ENCODE measurements at places on chromosomes 13 and 19.

DNA sequence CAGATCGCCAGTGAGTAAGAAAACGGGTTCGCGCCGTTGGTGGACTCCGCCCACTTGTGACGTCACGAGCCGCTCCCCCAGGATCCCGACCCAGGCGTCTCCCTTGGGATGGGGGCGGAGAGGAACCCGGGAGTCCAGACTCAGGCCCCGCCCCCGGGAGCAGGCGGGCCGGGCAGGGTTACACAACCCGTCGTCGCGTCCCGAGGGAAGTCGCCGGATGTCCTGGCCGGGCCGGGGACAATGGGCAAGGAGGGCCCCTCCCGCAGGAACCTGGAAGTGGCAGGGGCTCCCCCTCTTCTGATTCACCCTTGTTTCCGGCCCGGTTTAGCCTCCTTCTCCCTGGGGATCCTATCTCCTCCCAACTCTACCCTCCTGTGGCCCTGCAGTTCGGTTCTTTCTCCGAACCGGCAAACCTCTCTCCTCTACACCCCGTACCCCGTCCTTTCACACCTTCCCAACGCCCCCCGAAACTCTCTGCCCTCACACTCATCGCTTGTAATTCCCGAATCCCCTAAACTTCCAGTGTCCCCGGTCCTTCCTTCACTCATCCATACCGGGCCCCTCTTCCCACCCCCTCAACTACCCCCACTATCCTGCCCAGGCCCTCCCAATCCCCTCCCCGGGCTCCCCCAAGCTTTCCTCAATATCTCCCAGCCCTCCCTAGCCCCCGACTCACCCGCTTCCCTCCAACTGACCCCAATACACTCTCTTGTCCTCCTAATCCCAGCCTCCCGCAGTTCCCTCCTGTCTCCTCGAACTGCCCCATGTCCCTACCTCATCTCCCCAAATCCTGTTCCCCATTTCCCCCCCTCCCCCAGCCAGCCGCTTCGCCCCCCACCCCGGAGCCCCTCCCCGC, 20.0 kb upstream of the ERCC1 start:
- peak; percentile 83 for DNase-seq

DNA sequence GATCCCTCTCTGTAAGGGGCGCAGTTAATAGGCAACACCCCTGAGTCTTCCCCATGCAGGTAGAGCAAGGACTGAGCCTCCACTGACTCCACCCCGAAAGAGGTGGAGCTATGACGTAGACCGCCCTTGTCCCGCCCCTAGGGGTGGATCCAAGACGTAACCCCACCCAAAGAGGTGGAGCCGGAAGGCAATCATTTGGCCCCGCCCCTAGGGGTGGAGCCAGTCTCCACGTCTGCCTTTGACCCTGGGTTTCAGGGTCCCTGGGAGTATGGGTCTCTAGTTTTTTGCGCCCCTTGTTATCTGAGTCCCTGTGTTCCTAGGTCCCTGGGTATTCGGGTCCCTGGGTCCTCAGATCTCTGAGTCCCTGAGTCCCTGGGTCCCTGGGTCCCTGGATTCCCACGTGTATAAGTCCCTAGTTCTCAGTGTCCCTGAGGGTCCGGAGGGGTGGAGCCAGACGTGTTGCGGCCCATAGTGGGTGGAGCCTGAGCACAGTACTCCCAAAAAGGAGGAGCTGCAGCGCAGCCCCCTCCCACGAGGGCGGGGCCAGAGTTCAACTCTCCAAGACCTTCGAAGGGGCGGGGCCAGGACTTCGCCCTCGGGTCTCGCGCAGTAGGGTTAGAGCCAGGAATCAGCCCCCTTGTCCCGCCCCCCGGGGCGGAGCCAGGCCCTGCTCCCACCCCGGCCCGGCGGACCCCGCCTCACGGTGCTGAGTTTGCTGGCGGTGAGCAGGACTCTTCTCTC, 5.3 kb downstream of the DENND1C start:
- DNase-seq = peak; percentile 75

DNA sequence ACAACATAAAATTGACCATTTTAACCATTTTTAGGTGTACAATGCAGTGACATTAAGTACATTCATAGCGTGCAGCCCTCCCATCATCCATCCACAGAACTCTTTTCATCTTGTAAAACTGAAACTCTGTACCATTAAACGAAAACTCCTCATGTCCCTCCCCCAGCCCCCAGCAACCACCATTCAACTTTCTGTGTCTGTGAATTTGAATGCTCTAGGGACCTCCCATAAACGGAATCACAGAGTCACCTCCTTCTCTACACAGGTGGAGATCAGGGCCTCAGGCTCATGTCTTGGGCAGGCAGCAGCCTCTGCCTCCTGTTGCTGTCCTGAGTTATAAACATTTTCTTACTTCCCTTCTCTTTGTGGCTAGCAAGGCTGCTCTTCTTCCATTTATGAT, 7.3 kb upstream of the CCNE1 start:
- no peak for DNase-seq

DNA sequence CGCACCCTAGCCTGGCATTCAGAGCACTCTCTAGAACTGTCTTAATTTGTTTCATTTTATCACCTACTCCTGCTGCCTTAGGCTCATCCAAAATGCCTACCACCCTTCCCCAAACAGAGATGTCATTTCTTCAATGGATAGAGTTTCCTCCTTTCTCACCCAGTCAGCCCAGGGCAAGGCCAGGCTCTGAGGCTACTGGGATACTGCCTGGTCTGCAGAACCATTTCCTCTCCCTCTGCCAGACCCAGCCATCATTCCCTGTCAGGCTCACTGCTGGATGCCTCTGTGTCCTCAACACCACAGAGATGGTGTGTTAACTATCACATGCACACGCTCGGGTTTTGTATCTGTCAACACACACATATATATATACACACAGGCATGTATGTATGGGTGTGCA, 47.2 kb downstream of the C13orf42 start:
- DNase-seq = no peak

DNA sequence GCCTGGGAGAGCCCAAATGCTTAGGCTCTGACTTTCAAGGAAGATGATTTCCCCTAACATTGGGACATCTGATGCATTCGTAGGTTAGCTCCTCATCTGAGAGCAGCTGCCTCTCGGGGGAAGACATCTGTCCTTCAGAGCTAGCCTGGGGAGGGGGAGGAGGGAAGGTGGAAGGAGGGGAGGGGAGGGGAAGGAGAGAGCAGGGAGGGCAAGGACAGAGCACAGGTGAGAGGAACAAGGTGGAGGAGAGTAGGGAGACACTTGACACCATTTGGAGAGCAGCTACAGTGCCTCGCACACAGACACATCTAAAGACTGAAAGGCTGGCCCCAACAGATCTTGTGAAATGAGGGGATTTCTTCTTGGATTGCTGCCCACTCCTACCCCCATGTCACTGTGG, 103.8 kb downstream of the ZDHHC20 start:
- DNase-seq = no peak

- peak; percentile 34 for DNase-seq
Observed at GRCh38 chr19:51695088-51695487, 2.0 kb downstream of the SPACA6 start.

- DNase-seq = no peak
Observed at GRCh38 chr13:112983428-112984196, 14.6 kb downstream of the MCF2L start.

DNA sequence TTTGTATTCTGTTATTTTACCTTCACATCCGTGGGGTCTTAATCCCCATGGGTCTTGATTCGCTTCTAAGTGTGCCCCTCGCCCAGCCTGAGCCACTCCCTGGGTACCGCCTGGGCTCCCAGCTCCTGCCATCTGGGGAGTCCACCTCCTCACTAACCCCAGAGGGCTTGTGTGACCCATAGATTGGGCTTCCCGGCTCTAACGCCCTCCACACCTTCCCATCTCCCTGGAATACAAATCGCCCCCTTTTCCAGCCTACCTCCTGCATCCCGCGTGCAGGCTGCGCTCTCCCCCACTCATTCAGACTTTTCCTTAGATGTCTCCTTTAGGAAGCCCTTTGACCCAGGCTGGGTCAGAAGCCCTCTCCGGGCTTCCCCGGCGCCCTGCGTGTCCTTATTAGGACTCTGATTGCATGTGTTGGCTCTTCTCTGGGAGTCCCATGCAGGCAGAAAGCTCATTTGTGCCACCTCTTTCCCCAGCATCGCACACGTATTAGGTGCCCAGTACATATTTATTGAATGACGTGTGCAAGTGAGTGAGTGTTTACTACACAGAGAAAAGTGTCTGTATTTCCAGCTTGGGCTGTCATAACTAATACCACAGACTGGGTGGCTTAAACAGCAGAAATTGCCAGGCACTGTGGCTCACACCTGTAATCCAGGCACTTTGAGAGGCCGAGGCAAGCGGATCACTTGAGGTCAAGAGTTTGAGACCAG, 757 bp downstream of the CCDC124 start:
- DNase-seq = no peak

DNA sequence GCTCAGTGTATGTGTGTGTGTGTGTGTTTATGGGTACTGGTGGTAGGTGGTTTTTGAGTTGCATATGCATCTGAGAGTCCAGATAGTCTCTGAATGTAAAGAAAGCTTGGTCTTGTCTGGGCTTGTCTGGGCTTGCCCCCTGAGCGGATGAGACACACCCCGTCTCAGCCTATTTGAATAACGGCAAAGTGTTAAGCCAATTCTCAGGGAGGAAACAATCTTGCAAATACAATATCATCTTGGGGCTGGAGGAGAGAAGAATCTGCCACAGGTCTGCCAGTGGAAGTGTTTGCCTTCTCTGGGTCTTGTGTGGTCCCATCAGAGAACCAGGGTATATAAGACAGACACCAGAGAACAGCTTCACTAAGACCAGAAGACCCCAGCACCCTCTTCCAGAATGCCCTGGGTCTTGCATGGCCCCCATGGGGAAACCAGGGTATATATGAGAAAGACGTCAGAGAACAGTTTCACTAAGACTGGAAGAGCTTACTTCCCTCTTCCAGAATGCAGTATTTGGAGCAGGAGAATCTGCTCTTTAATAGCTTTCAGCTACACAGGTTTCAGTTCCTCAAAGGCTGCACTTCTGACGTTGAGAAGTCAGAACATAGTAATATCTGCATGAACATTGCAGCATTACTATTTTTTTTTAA, 13.3 kb downstream of the CD70 start:
- DNase-seq = peak; percentile 90

DNA sequence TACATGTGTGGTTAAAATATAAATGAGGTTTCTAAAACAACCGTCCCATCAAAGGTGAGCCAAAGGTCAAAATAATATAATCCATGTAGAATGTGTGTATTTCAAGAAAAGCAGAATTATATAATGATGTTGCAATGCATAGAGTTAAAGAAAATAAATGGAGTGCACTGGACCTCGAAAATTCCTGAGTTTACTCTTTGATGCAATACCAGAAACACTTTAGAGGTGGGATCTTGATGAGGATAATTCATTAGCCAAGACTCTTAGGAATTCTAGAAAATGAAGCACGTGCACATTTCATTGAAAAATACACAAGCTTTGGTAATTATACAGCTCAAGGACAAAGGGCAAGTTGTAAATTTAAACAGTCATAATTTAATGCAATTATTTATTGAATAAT, 508.9 kb upstream of the ARGLU1 start:
- DNase-seq = no peak

DNA sequence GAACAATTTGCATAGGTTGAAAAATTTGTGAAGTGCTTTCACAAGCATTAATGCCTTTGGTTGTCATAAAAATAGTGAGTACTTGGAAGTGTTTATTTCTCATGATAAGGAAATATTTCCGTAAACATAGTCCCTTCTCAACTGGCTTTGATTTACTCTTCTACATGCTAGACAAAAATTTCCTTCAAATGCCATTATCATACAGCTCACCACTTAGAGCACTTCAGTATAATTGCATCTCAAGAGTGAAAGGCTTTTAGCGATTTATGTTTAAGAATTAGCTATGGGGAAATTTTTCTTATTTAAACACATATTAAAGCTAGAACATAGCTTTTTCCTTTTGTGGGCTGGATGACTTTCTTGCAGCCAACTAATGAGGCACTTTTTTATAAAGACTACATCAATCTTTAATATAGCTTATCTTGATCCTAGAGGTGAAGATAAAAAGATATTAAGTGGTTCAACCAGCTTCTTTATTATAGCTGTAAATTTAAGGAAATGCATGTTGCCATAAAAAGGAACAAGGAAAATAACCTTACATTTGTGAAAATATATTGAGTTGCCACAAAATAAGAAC, 656.8 kb downstream of the SLITRK6 start:
- no peak for DNase-seq

GRCh38 chr13:93517658-93518057, 291.1 kb downstream of the GPC6 start:
- no peak for DNase-seq

DNA sequence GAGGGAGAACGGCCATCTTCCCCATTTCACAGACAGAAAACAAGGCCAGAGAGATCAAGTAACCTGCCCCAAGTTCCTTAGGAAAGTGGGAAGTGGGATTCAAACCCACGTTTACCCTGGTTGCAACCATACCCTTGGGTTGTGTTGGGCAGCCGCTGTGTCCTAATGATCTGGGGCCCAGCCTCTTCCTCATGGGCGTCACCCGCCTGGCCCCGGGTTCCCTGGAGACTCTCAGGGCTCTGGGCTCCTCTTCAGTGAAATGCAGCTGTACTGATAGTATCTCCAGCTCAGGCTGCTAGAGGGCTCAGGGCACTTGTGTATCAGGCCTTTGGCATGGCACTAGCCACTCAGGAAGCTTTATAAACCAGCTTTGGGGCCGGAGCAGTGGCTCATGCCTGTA, 9.8 kb downstream of the TMED1 start:
- peak; percentile 53 for DNase-seq

DNA sequence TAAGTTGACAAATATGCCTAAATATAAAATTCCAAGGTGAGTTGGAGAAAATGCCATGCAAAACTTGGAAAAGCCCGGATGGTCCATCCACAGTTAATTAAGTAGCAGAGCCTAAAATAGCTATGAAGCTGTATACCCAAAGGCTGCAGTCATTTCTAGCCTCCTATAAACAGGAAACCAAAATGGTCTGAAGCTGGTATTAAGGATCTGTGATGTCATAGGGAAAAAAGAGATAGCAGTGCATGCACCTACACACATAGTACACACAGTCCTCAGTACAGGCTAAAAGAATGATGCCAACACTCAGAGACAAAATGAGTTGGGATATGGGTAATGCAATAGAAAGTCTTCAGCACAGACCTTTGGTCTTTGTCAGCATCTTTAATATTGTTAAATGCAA, 736.9 kb downstream of the EFNB2 start:
- no peak for DNase-seq

Measured in inflammatory macrophage treated with lipopolysaccharide for 1 hour (primary cell).